Panc1 (cell line): ENCODE measurements at places on chromosomes 12 and 14.
A peak's percentile ranks its signal among the peaks of the same experiment; 100 is the strongest.

- no peak for DNase-seq
Observed at GRCh38 chr12:48991247-48992050, 7.7 kb downstream of the DDN start.

DNA sequence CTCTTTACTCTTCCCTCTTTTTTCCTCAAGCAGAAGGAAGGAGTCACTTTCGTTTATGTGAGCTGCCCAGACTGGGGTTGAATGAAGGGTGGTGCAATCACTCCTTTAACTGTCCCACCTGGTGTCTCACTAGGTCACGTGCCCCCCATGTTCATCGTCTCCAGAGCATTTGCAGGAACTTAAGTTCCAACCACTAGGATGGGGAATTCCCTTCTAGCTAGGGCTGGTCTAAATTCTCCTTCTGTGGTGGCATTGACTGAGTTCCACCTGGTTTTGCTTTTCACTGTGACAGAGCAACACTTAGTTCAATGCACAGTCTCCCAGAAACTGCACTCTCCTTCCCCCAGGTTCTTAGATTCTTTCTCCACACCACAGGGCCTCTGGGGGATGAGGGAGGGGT lies 9.5 kb downstream of the FANCM start:
- no peak for DNase-seq

GRCh38 chr12:109737631-109738030 lies 24.0 kb downstream of the FAM222A start:
- DNase-seq: no peak

- no peak for DNase-seq
Observed at GRCh38 chr12:1117371-1117770, 126.3 kb downstream of the ERC1 start.

DNA sequence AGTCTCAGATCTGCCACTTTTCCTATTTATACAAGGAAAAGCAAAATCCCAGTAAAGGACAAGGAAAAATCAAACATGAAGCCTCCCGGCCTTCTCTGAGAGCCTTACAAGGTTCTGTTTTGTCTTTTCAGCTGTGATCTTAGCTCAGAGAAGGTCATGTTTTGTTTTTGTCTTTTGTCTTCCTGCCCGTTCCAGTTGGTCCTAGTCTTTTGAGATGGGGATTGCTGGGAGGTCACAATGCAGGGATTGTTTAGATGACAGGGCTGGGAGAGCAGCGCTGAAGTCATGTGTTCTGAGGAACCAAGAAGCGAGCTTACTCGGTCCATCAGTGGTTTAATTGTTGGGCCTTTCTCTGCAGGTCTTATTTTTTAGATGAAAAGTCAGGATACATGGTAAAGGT lies 6.0 kb downstream of the PLEKHH1 start:
- DNase-seq: no peak

DNA sequence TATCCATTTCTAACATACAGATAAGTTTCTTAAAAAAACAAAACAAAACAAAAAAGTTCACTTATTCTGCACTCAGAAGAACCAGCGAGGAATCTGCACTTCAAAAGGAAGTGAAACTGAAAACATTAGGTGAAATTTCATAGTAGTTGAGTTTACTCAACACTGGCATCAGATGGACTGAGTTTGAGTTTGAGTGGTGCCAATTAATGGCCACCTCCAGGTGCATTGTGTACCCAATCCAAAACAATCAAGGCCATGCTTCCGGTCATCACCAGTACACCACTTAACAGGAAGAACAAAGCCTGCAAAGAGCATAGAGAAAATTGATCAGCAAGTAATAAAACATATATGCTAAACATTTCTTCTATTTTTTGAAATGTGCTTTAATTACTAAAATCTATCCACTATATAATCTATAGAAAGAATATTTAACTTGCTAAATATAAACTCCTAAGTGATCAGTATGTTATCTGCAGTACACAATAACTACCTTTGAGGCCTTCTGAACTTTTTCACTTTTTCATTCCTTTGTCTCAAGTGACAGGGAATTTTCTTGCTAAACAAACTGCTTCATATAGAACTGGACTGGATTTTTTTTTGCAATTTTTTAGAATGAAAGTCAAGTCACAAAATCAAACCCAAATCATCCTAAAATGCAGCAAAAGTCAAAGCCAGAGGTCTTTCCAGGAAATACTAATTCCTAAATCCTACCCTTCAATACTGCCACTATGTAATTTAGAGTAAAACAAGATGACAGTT lies 11.5 kb downstream of the SLC38A2 start:
- DNase-seq: no peak

DNA sequence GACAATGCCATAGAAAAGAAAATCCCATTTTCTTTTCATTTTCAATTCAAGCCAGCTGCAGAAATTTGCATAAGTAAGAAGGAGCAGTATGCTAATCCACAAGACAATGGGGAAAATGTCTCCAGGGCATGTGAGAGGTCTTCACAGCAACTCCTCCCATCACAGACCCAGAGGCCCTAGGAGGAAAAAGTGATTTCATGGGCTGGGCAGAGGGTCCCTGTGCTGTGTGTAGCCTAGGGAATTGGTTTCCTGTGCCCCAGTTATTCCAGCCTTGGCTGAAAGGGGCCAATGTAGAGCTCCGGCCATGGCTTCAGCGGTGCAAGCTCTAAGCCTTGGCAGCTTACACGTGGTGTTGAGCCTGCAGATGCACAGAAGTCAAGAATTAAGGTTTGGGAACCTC lies 211.4 kb downstream of the CCDC59 start:
- no peak for DNase-seq

GRCh38 chr14:101948666-101949216 lies 15.6 kb upstream of the DYNC1H1 start:
- DNase-seq: no peak

DNA sequence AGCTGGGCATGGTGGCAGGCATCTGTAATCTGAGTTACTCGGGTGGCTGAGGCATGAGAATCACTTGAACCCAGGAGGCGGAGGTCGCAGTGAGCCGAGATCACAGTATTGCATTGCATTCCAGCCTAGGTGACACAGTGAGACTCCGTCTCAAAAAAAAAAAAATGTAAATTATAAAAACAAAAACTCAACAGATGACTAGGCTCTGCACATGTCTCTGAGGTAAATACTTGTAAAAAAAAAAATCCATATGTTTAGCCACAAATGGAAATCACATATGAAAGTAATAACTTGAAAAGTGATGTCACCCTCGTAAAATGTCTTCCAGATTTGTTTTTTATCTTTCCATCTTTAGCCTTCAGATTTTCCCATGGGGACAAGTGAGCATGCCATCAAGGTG lies 85.0 kb downstream of the KICS2 start:
- DNase-seq: no peak

DNA sequence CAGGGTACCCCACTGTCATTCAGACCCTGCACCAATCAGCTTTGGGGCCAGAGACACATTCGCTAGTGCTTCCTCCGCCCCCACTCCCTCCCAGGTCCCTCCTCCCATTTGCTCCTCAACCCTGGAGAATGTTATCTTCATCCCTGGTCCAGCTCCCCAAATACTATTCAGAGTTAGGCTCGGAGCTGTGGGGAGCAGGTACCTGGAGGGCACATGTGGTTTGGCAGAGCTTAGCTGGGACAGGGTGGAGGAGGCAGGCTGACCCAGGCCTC lies 19.5 kb downstream of the VSX2 start:
- DNase-seq: no peak

GRCh38 chr12:101777978-101778377 lies 38.7 kb upstream of the SYCP3 start:
- DNase-seq: no peak

GRCh38 chr12:64010069-64010686 lies 165.7 kb downstream of the SRGAP1 start:
- peak; percentile 30 for DNase-seq

DNA sequence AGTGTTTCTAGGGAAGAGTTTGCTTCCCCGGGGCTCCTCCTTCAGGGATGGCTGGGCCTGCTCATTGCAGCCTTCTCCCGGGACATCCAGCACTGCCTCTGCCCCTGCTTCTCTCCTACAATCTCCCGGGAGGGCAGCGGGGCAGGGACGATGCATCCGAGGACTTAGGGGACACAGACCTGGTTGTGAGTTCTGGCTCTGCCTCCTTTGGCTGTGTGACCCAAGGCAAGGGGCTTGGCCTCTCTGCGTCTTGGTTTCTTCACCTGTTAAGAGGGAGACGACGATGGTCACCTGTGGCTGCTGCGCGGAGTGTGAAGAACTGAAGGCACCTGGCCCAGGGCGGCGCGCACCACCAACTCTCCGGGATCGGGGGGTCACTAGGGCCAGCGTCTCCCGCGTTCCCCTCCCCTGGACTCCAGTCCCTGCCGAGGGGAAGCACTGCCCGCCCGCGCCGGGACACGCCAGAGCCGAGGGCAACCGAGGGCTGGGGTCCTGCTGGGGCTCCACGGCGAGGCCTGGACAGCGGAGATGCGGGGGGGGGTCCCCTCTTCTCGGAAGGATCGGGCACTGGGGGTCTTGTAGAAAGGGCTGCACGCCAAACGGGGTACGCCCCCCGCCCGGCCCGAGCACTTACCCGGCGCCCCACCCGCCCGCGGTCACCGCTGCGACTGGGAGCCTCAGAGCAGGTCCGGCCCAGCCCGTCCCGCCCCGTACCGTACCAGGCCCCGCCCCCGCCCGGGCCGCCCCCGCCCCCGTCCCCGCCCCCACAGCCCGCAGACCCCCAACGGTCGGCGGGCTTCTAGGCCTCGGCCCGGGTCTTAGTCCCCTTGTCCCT lies at the start of gene HVCN1:
Gene HVCN1, minus strand, starts transcription at position 670 of the 835 bp plus-strand sequence. CDS start 5,870 bp downstream, outside the sequence.
- DNase-seq: no peak

DNA sequence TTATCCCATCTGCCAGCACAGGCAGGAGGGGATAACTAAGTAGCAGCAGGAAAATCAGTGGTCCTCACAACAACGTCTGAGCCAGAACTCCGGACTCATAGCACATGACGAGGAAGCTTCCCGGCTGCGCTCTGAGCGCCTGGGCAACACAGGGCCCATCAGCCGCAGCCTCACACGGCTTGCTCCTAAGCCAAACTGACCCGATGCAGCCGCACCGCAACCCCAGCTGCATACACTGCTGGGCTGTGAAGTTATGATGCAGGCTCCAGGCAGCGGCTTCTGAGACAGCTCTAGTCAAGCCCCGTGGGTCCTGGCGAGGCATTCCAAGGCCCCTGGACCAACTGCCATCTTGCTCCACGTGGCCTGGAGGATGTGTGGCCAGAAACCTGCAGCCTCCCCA lies 28.1 kb downstream of the ZFYVE21 start:
- DNase-seq: no peak

DNA sequence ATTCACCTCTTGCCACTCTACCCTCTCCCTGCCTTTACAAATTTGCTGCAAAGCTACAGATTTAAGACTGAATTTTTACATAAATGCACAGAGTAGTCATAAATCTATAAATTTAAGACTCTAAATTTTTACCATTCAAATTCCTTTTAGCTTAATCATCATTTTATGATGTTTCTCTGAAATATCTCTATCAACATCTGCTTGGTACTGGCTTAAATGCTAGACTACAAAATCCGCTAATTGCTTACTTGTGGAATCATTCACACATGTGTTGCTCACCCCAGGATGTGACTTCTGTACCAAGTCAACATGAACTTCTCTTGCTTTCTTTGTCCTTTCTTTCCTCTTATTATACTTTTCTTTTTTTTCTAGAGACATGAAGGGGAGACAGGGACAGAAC lies 109.2 kb downstream of the GALC start:
- DNase-seq: no peak

GRCh38 chr12:104258476-104259067 lies 43.0 kb downstream of the TXNRD1 start:
- DNase-seq: no peak

DNA sequence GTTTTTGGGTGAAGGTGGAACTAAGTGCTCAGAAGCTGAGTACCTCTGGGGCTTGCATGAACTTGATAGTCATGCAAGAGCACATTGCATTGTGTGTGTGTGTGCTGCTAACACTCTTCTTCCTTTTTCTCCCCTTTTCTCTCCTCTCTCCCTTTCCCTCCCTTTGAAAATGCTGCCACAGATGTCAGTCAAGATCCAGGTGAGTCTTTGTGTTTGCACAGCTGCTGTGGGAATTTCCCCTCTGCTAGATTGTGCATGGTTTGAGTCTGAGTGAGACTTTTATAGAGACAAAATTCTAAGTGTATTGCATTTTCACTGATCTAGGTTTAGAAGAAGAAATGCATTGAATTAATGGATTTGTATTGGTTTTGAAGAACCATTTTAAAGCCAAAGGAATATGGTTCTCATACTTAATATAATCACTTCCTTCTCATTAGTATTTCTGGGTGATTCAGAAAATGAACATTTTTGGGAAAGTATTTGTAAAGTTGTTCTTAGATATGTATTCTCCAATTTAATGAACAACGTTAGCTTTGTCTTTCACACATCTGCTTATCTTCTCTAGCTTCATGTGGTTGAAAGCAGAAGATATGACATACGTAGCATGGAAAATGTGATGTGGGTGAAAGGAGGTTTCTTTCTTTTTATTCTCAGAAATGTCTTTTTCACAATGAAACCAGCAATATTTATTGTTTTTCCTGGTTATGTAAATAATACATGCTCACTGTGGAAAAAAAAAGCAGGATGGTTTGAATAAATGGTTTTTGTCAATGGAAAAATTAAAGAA lies 108.5 kb downstream of the NRXN3 start:
- no peak for DNase-seq

GRCh38 chr12:30908076-30908721 lies 18.3 kb upstream of the TSPAN11 start:
- no peak for DNase-seq

DNA sequence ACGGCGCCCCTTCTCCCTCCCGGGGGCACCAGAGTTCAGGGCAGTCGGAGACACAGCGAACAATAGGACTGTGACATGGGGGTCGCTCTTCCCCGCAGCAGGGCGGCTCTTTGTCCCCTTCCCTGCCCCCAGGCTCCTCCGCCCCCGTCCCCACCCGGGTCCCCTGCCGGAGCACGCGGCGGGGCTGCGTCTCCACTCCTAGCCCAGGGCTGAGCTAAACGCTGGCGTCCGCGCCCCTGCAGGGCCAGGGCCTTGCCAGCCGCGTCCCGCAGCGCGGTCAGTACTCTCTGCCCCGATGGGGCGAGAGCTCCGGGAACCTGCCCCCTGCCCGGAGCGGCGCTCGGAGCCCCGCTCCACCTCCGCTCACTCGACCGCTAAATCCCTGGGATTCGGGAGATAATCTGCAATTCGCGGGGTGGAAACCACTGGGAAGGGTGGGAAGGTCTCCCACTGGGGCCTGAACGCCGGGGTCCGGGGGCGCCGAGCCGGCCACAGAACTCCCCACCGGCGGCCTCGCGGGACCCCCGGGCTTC lies 825 bp upstream of the CCDC85C start:
- DNase-seq: no peak

GRCh38 chr12:52368508-52368907 lies 1.2 kb upstream of the KRT85 start:
- DNase-seq: no peak

GRCh38 chr12:124599074-124599999 lies 31.9 kb upstream of the NCOR2 start:
- no peak for DNase-seq

DNA sequence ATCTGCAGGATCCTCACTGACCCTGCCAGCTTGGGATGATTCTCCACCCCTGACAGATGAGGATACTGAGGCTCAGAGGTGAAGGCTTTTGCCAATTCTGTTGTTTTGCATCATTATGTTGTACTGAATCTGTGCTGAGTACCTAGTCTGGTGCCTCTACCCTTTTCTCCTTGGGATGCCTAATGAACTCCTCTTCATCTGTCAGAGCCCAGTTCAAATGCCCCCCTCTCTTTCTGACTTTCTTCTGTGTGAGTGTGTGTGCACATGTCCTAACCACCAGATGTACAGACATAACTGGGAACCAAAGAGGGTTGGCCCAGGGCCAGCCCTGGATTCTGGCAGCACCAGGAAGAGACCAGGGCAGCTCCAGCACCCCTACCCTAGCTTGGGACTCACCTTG lies 22.8 kb downstream of the FOXN4 start:
- no peak for DNase-seq

GRCh38 chr12:46387670-46388069 lies 15.1 kb upstream of the SLC38A2 start:
- no peak for DNase-seq
